ELR (cell line): ENCODE measurements at places on chromosomes 7 and 10.
A peak's percentile ranks its signal among the peaks of the same experiment; 100 is the strongest.

DNA sequence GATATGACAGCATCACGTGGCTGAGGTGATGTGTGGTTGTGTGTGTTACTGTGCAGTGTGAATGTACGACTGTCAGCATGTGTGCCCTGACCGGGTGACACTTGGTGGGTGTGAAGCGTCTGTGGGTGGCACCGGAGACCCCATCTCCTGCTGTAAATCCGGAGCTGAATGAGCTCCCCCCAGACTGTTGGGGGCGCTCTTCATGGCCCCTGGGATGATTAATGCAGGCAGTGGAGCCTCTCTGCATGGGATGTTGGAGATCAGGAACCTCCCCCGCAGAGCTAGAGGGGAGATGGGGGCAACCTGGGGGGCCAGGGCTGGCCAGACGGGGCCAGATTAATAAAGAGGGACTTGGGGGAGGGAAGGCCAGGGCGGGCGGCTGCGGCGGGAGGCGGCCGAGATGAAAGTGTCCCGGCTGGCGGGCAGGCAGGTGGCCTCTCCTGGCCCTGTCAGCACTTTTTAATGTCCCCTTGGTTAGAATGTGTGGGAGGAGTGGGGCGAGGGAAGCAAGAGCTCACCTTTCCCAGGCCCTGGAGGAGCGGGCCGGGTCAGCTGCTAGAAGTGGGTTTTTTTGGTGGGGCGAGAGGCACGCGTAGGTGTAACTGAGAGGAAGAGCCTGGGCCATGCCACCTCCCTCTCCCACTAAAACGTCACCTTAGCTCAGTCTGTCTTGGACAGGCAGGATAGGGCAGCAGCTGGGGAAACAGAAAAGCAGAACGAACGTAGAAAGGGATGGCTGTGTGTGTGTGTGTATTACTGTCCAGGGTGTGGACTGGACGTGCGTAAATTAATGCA, 34.1 kb downstream of the HIF1AN start:
- no peak for DNase-seq

DNA sequence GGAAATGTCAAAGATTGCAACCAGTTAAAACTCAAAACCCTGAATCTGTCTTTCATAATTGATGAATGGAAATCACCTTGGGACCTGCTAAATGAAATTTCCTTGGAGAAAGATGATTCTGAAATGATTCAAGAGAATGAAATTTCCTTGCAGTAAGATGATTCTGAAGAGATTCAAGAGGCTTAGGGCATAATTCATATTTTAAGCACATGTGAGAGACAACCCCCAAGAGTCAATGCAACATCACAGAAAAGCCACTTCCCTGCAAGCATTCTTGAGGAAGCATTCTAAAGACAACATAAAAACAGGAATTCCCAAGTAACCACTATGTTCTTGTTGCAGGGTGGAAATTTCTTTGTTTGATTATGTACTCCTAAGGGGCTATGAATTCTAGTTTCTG, 113.7 kb downstream of the RELN start:
- DNase-seq: no peak

- no peak for DNase-seq
Observed at GRCh38 chr7:86818903-86819302, 175.2 kb downstream of the GRM3 start.

- no peak for DNase-seq
Observed at GRCh38 chr10:84262190-84262956, 17.5 kb downstream of the RGR start.

- DNase-seq: no peak
Observed at GRCh38 chr7:25731068-25731845, 420.7 kb upstream of the NFE2L3 start.

GRCh38 chr10:43953672-43954071, 305.0 kb upstream of the ZNF32 start:
- DNase-seq: no peak

DNA sequence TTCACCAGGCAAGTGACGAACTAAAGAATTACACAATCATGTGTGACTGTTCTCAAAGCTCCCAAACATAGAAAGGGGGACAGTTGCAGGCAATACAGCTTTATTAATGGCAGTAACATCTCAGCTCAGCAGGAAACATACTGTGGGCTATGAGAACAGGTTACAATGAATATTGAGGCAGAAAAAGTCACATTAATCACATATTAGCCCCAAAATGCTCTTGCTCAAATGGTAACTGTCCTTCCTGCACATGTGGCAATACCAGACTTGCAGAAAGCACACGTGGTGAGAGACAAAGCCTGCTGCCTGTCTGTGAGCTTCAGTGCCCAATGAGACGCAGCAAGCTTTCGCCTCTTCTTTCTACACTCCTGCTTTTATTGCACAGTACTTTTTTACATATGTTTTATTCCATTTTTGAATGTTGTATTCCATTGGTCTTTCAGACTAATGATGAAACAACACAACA, 104.9 kb upstream of the ACBD5 start:
- DNase-seq: no peak

- no peak for DNase-seq
Observed at GRCh38 chr7:20839196-20839735, 52.6 kb upstream of the SP8 start.

GRCh38 chr7:17689361-17689902, 250.9 kb downstream of the SNX13 start:
- DNase-seq: no peak

- no peak for DNase-seq
Observed at GRCh38 chr7:37494926-37495325, 46.3 kb upstream of the ELMO1 start.

- DNase-seq: no peak
Observed at GRCh38 chr7:95454438-95455045, 19.7 kb upstream of the PON2 start.

- peak; percentile 54 for DNase-seq
Observed at GRCh38 chr10:59877191-59877671, 29.1 kb downstream of the CCDC6 start.

DNA sequence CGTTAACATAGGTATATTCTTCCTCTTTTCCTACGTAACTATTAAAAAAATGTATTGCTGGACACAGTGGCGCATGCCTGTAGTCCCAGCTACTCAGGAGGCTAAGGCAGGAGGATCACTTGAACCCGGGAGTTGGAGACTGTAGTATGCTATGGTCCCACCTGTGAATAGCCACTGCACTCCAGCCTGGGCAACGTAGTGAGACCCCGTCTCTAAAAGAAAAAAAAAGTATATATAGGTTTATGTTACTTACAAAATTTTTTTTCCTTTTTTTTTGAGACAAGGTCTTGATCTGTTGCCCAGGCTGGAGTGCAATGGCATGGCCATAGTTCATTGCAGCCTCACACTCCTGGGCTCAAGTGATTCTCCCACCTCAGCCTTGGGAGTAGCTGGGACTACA, 5.6 kb downstream of the NUB1 start:
- DNase-seq: no peak

DNA sequence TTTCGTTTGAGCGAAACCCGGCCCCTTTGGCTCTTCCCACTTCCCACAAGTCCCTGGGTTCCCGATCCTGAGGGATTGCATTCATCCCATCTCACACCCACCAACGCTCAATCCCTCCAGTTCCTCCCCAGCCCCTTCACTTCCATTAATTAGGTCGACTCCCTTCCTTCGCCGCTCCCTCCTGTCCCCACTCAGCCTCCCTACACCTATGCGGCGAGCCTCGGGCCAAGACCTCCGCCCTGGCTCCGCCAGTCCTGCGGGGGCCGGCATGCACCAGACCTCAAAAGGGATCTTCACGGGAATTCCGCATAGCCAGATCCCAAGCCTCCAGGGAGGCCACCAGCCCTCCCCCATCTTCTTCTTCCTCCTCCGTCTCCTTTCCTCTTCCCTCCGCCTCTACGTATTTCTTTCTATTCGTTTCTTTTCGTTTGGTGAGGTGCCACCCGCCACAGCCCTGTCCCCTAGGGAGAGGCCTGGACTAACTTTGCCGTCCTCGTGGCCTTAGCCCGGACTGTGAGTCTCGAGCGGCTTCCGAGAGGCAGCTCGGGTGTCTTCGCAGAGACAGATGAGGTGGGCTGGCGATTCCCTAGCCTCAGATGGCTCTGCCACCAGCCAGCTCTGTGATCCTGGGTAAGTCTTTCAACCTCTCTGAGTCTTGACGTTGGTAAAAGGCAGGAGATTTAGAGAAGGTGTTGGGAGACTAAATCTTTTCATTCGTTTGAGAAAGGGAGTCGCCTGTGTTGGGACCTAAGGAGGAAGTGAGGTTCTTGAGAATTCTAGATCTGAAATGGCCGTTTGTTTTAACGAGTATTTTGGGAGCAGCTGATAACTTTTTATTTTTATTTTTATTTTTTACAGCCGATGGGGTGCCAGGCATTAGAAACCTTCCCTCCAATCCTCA, 8.1 kb upstream of the LBX1 start:
- DNase-seq: no peak

GRCh38 chr7:155032978-155033377, 30.1 kb upstream of the PAXIP1 start:
- DNase-seq: no peak

DNA sequence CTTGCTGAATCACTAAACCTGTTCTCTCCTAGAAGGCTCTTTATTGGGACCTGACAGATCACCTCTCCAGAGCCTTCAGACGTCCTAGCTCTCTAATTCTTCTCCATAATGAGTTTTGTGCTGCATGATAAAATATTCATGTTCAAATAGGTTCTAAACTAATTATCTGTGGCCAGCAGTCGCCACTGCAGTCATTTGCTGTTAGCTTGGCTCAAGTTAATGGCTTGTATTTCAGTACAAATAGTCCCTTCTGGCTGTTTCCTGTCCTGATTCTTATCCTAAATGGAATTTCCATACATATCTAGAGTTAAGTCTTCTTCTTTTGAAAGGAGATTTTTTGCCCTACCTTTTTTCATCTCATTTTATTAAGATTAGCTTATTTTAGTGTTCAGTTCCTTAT, 303.2 kb downstream of the EXOC4 start:
- DNase-seq: no peak

DNA sequence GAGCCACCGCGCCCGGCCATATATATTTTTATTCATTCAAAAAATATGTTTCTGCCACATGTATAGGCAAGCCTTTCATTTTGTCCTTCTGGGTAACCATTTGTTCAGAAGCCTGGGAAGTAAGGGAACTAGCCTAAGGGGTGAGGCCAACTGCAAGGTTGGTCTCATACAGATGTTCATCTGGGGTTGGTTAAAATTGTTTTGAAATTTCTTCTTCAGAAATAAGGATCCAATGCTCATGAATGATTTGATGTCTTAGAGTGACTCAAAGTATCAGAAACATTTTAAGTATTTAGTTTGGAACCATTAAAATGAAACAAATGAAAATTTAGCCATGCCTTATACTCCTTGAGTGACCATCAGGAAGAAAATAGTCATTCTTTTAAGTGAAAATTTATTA, 397.2 kb downstream of the SUGCT start:
- no peak for DNase-seq

GRCh38 chr10:35572583-35572982, 32.6 kb upstream of the GJD4 start:
- peak; percentile 38 for DNase-seq

- DNase-seq: peak; percentile 57
Observed at GRCh38 chr10:6399231-6399741, 180.8 kb downstream of the PRKCQ start.

DNA sequence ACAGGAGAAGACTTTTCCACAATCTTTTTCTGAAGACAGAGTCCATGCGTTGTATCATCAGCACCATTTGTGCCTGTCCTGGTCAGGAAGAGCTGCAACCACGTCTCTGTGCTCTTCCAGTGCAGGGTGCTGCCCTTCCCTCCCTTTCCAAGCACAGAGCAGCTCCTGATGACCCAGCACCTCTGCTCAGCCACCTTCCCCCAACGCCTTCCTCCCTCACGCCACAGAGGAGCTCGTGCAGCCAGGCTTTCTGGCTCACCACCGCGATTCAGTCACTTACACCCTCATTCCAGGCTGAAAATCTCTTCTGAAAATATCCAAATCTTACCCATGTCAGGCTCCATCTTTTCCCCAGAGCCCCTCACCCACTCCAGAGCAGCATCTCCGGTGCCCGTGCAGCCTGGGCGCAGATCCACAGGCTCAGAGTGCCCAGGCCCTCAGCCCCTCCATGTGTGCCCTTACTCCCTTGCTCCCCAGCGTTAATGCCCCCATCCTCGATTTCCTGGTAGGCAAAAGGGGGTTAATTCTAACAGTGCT, 181.5 kb downstream of the DIP2C start:
- DNase-seq: no peak

DNA sequence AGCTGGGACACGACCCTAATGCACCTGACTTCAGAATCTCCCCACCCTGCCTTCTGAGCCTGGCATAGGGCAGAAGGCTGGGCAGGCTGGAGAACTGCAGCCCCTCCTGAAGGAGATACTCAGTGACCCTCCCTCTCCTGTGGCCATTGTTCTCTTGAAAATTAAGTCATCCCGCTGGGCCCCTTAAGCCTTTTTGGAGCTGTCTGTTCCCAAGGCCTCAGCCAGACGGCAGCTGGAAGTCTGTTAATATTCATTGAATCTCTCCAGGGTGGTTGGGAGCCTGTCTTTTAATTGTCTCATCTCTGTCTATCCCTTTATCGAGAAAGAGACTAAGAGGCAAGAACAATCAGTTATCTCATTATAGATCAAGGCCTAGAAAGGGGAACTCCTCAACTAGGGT, 118.1 kb upstream of the PCBD1 start:
- no peak for DNase-seq

GRCh38 chr7:130831322-130831721, 97.3 kb upstream of the KLF14 start:
- DNase-seq: no peak

- no peak for DNase-seq
Observed at GRCh38 chr7:51237446-51238133, 79.0 kb downstream of the COBL start.

DNA sequence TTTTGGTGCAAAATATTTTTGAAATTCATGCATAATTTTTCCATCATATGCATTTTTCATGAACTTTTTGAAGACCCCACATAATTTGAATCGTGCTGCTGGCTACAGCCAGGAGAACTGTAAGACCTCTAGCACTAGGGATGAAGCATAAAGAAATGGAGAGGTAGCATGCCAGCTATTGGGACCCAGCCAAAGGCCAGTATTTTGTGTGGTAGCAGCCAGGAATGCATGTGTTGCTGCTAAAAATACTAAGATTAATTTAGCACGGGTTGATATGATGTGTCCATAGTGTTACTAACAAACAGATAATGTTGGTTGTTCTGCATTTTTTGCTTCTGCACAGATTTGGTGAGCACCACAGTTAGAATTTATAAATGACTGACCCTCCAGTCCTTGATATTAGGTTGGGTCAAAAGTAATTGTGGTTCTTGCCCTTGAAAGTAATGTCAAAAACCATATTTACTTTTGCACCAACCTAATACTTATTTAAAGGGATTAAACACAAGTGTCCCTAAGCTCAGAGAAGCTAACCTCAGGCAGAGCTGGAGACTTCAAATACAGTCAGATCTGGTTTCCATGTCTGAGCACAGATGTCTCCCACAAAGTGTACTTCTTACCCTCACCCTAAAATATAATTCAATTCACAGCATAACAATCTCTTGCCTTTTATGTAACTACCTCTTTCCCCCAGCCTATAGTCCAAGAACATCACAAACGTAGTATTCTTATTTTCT, 54.1 kb upstream of the NPSR1 start:
- DNase-seq: no peak

- no peak for DNase-seq
Observed at GRCh38 chr7:114766041-114766356, 155.9 kb upstream of the MDFIC start.

DNA sequence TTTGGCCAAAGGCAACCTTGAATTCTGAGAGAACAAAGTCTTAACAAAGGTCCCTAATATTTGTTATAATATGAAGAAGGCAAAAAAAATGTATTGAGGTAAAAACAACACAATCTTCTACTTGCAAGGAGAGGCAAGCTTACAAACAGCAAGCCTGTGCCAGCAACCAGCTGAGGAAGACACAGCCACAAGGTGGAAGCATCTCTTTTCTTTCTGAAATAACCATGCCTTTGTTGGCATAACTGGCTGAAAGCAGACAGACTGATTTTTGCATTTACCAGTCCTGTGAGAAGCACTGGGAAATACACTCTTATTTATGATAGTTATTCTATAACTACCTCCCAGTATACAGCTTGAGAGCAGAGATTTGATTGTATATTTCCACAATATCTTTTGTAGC, 292.0 kb downstream of the PHTF2 start:
- DNase-seq: no peak
